ENCODE measurements at places on chromosomes 13 and 19. TPM values are rescaled to one million over a fixed set of nuclear protein-coding genes. Genes with fewer than 3 reads are reported as not detected.

PRR22 gene
- polyA plus RNA-seq: 0.25 TPM

GRCh38 chr13:45882626-45883025, 31.1 kb upstream of the SIAH3 start:
- H3K27ac ChIP-seq: no peak overlapping the region
- no peaks in the 10 kb centered on the region for H3K4me1 ChIP-seq
- no peaks in the 10 kb centered on the region for H3K36me3 ChIP-seq
- H3K4me3 ChIP-seq: no peak overlapping the region

DNA sequence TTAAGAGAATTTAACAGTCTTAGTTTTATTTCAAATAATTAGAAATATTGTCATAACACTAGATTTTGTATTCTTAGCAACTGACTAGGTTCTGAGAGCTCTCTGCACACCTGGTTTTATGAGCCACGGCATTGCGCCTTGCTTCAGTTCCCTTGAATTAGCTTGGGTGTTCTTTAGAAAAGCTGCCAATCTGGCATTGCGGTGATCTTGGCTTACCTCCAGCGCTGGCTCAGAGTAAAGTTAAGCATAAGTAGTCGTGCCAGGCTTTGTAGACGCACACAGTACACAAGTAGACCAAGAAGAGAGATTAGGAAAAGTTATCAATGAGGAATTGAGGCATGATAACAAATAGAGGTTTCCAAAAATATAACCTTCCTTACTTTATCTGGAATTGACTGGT, 45.7 kb downstream of the TPP2 start:
- no peaks in the 10 kb centered on the region for H3K27me3 ChIP-seq
- no peak overlapping the region for H3K27ac ChIP-seq

KLC3 gene
- polyA plus RNA-seq: not detected

NKG7 gene
- polyA plus RNA-seq: 7.4 TPM

DNA sequence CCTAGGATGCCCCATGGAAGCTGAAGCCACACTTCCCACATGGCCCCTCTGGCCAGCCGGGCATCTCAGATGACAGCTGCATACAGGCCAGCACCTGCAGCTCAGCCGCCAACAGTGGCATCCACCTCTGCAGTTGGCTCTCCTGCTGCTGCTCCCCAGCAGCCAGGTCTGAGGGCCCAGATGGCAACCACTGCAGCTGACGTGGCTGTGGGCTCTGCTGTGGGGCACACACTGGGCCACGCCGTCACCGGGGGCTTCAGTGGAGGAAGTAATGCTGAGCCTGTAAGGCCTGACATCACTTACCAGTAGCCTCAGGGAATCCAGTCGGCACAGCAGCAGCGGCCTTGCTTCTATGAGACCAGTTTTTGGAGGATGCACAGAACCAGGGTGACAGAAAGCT, 45.3 kb upstream of the LSM14A start:
- H3K27me3 ChIP-seq: no peaks in the 10 kb centered on the region
- no peak for DNase-seq
- no peaks in the 10 kb centered on the region for H3K4me1 ChIP-seq
- H3K36me3 ChIP-seq: no peaks in the 10 kb centered on the region
- no peak overlapping the region for H3K4me3 ChIP-seq
- no peak overlapping the region for H3K27ac ChIP-seq
